ENCODE measurements at places on chromosomes 2 and 18. TPM values are rescaled to one million over a fixed set of nuclear protein-coding genes. Genes with fewer than 3 reads are reported as not detected.

The DNAH7 gene
- 5.0 TPM for total RNA-seq

The SCN7A gene
- total RNA-seq, result 9.6 TPM

The METAP1D gene
- 2.7 TPM for total RNA-seq

The STAT4 gene
- total RNA-seq, result 4.8 TPM

The SERPINB3 gene
- total RNA-seq, result not detected

The DES gene
- 3,602 TPM for total RNA-seq

The RBM44 gene
- total RNA-seq, result 0.55 TPM

The SP140 gene
- 4.2 TPM for total RNA-seq

- DNase-seq, result no peak
Measured at GRCh38 chr2:99562516-99562915, 72.7 kb upstream of the REV1 start.

- no peak for DNase-seq
Measured at GRCh38 chr2:2793925-2794560, 463.0 kb upstream of the MYT1L start.

GRCh38 chr2:240707043-240707756 lies 15.5 kb downstream of the AQP12A start:
- DNase-seq, result no peak

- DNase-seq, result no peak
Measured at GRCh38 chr18:47542551-47542950, 291.1 kb upstream of the SKOR2 start.

- DNase-seq, result no peak
Measured at GRCh38 chr18:64717026-64717425, 568.1 kb upstream of the LINC00305 start.

Measured in mucosa of gallbladder (tissue), 1 donor.